Muscle of leg (tissue), 16 donors: ENCODE measurements at places on chromosomes 5 and 9. TPM values are rescaled to one million over a fixed set of nuclear protein-coding genes. Genes with fewer than 3 reads are reported as not detected.

Gene TNFSF15
- polyA plus RNA-seq: 0.29 TPM

Gene GRXCR2
- polyA plus RNA-seq: 0.05 TPM

Gene GPRIN1
- 0.54 TPM for polyA plus RNA-seq

Gene CEP72
- polyA plus RNA-seq: 5.1 TPM

Gene SV2C
- polyA plus RNA-seq: 0.09 TPM

Gene ISOC1
- 28.3 TPM for polyA plus RNA-seq
